ENCODE measurements at places on chromosomes 12 and 14. TPM values are rescaled to one million over a fixed set of nuclear protein-coding genes. Genes with fewer than 3 reads are reported as not detected.
A peak's percentile ranks its signal among the peaks of the same experiment; 100 is the strongest.

PLA2G1B gene
- not detected for polyA plus RNA-seq

OVCH1 gene
- 0.05 TPM for polyA plus RNA-seq

AQP6 gene
- polyA plus RNA-seq, result not detected

PLXNC1 gene
- 0.77 TPM for polyA plus RNA-seq

SCN8A gene
- polyA plus RNA-seq, result 6.9 TPM

GRCh38 chr12:91993287-91994017 lies 152.2 kb downstream of the BTG1 start:
- no peak for DNase-seq

- DNase-seq, result no peak
Measured at GRCh38 chr14:71698673-71699072, 233.6 kb upstream of the RGS6 start.

- DNase-seq, result no peak
Measured at GRCh38 chr14:101496776-101497683, 64.3 kb upstream of the DIO3 start.

GRCh38 chr12:111099186-111099585 lies 178.8 kb upstream of the MYL2 start:
- DNase-seq, result no peak

DNA sequence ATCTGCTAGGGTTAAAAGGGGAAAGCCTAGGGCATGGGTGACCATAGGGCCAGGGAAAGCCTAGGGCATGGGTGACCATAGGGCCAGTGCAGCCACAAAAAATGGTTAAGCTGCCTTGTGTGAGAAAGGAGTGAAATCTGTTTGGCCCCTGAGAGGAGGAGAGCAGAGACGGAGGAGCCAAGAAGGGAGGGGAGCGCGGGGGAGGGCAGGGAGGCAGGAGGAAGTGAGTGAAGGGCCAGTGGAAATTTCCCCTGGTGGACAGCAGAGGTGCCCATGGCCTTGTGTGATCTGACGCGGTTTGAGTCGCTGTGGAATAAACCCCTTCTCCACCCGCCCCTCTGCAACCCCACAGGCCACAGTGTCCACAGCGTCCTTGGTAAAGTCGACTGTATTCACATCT lies 618 bp upstream of the AQP6 start:
- DNase-seq, result no peak

GRCh38 chr12:124399622-124400021 lies 104.7 kb downstream of the RFLNA start:
- no peak for DNase-seq

GRCh38 chr12:68268967-68269366 lies 15.6 kb upstream of the IL22 start:
- DNase-seq, result no peak

- DNase-seq, result peak; percentile 51
Measured at GRCh38 chr12:108666401-108666881, 32.7 kb upstream of the SELPLG start.

DNA sequence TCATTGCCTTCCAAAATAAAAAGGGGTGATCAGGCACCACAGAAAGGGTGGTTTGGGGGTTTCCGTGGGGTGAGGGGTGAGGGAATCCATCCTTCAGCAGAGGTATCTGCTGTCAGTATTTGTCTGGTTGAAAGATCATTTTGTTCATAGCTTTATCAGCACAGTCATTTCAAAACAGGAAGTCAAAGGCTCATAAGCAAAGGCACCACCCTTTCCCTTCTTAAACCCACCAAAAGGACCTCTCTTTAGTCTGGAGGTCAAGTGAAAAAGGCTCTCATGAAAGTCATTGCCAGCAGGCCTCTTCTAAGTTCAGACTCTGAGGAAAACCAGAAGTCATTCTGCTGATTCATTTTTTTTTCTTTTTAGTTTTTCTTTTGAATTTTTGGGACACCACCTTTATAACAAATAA lies 6.2 kb downstream of the CHST11 start:
- no peak for DNase-seq

All from IMR-90 (cell line).